ENCODE measurements at places on chromosomes 11 and 22.

DNA sequence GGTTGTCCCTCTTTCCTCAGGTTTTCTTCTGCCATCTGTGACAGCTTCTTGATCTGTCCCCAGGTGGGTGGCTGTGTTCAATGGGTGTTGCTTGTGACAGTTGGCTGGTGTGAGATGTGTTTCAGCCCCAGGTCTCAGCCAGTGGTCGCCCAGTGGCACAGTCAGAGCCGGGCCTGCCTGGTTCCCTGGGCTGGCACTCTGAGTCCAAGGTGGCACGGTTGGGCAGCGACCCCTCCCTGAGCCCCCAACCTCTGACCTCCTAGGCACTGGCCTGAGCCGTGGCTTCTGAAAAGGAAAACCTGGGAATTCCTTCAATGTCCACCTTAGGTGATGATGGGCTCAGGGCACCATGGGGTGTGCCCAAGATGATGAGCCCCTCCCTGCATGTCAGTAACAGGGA is 14.0 kb upstream of the PRODH start:
- DNase-seq = no peak

- DNase-seq = no peak
Observed at GRCh38 chr11:70225681-70226177, 22.6 kb downstream of the FADD start.

- DNase-seq = no peak
Observed at GRCh38 chr11:97751952-97752351, 1268.8 kb upstream of the CNTN5 start.

DNA sequence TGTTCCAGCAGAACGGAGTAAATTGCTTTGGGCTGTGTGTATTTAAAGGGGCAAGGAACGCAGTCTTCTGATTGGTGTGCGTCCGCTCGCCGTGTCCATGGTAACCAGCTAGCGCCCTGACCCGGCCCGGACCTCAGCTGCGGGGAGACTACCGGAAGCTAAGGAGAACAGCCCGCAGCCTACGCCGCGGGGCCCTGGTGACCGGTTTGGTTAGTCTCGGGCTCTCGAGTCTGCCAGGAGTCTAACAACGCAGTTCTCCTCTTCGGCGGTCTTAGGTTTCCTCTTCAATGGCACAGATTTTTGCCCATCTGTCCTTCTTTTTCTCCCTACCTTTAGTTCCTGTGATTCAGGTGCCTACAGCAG is 3.5 kb upstream of the OR56A3 start:
- DNase-seq = no peak

DNA sequence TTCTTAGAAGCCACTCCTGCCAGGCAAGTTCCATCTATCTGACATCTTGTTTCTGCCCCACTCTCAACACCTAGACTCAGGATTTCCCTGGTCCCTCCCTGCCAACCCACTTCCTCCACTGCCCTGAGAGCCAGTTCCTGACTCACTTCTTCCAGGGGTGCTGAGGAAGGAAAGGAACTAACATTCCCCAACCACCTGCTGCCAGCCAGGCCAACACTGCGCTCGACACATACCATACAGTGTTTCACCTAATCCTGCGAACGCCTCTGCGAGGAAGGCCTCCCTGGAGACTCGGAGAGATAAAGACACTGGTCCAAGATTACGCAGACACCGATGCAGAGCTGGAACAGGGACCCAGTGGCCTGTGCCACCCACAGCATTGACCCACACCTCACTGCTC is 40.2 kb downstream of the MICAL3 start:
- DNase-seq = no peak

GRCh38 chr11:88541006-88541405 is 203.5 kb upstream of the CTSC start:
- DNase-seq = no peak

DNA sequence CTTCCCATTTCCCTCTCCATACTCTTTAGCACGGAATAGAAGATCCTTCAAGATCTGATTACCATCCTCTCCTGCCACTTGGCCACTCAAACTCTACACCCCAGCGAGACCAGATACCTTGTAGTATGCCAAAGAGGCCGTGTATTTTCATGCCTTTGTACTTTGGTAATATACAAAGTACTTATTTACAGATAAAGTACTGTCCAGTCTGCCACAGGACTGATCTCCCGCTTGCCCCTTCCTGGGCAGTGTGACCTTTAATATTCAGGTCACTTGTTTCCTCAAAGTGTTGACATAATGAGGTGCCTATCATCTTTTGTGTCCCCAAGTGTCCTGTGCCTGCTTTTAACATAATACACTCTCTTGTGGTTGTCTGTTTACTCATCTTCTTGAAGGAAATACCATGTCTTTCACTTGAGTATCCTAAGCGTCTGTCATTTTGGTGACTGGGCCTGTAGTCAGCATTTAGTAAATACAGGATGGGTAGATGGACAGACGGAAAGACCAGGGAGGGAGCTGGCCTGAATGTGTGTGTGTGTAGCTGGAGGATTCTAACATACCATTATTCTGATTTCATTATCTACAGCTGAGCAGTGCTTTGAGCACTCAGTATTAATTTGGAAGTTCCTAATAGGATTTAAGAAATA is 137.4 kb downstream of the NAV2 start:
- no peak for DNase-seq

- peak; percentile 60 for DNase-seq
Observed at GRCh38 chr22:25362215-25362882, 142.9 kb downstream of the CRYBB2 start.

DNA sequence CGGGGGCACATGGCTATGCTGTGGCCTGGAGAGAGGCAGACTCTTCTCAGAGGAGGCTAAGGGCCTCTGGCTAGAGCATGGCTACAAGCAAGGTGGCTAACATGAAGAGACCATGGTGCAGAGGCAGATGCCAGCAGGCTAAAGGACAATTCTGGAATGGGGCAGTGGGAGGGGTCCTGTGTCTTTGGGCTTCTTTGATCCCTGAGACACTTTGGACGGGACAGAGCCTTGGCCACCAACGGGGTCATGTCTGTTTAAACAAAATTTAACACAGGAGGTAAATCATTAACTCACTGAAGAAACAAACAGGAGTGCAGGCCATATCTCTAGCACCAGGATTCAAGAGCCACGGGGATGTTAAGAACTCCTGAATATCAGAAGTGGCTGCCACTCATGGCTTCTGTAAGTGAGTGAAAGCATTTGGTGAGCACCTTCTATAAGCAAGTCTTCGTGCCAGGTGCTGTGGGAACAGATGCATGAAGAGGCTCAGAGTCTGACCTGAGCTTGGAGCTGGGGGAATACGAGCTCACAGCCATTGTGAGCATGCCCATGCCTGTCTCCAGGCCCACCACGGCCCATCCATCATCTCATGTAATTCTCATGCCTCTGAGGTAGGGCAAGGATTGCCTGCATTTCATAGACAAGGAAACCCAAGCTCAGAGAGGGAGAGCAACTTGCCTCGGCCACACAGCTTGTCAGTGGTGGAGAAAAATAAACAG is 18.3 kb upstream of the ZNRF3 start:
- DNase-seq = no peak

GRCh38 chr22:50576806-50577696 is 1.2 kb downstream of the CPT1B start:
- no peak for DNase-seq

- peak; percentile 7 for DNase-seq
Observed at GRCh38 chr22:24486501-24486921, 8.6 kb upstream of the UPB1 start.

DNA sequence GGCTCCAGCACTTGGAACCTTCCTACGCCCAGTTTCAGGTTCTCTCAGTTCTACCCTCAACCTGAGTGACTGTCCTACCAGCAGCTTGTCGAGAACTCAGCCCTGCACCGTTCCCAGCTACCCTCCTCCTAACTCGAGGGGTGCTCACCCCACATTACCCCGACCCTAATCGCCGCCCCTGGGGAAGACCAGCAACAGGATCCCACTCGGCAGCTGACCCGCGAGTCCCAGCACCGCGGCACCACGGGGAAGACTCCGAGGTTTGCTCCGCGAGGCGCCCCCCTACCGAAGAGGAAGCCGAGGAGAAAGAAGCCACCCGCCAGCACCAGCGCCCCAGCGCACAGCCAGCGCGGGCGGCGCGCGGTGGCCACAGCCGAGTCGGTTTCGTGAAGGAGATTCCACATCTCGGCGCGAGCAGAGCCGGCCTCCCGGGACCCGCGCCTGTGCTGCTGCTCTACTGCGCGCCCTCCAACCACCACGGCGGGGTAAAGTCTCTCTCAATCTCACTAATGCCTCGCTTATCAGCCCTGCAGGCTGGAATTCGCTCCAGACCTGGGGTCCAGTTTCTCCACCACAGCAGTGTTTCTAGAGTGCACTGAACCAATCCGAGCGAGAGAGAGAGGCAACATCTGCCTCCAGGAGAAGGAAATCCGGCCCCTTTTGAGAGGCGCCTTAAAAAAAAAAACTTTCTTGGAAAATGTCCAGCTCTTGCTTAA is at the start of gene FOLH1:
Gene FOLH1 (minus strand): TSS at position 597 of the 716 bp plus-strand sequence. CDS start 193 bp downstream, at position 404.
- DNase-seq = no peak

DNA sequence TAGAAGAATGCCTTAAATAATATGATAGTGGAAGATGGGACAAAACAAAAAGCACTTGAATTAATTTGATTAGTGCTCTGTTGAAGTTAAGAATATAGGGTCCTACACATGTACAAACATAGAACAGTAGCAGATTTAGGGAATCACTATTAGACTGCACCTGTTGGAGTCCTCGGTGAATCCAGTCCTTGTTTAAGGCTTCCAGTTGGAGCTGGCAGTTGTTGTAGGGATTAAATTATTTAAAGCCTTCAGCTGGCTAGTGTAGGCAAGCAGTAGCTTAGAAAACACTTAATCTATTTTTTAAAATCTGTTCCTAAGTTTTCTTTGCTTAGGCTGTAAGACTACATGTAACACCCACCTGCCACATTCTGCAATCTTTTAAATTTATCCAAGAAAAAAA is 24.5 kb upstream of the CSTF3 start:
- DNase-seq = no peak

GRCh38 chr22:17938484-17938924 is 85.9 kb downstream of the MICAL3 start:
- no peak for DNase-seq

DNA sequence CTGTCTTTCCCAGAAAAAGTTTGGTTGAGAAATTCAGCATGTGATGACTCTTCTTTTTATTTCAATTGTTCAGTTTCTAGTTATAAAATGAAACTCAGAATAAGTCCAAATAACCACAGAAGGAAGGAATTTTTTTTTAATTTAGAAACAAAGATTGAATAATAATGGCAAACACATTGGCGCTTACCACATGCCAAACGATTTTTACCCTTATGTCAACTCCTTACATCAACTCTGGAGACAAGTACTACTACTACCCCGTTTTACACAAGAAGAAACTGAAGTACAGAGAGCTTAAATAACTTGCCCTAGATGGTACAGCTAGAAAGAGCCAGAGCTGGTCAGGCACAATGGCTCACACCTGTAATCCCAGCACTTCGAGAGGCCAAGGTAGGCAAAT is 52.4 kb downstream of the AHNAK start:
- DNase-seq = no peak

GRCh38 chr11:62593434-62594044 is 2.2 kb upstream of the TUT1 start:
- peak; percentile 64 for DNase-seq

GRCh38 chr11:71964641-71965040 is 34.1 kb upstream of the IL18BP start:
- DNase-seq = no peak

GRCh38 chr22:29254286-29254660 is 13.5 kb downstream of the RHBDD3 start:
- DNase-seq = no peak

DNA sequence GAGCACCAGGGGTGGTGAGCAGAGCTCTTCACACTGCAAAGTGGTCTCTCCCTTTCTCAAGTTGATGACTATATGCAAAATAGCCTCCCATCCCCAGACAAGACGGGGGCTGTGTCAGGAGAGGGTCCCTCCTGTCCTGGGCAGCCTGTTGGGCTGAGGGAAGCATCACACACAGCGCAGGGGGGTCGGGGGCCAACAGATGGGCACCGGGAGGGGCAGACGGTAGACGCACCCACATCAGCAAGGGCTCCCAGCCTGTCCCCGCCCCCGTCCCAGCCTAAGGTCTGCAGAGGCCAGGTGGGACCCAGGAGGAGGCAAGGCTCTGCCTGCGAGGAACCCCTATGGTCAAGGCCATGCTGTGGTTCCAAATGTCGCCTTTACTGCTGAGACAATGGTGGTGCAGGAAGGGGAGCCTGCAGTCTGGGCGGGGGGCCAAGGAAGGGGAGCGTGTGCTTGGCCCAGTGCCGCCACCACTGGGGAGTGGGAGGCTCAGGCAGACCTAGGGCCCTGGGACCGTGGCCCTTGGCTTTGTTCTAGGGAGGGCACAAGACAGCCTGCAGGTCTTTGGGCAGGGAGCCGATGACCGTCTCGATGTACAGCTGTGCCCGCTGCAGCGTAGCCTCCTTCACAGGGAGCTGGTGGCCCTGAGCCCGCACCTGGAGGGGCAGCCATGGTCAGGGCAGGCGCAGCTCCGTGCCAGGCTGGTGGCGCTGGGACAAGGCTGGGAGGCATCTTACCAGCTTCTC is 4.3 kb upstream of the PLXNB2 start:
- DNase-seq = no peak

DNA sequence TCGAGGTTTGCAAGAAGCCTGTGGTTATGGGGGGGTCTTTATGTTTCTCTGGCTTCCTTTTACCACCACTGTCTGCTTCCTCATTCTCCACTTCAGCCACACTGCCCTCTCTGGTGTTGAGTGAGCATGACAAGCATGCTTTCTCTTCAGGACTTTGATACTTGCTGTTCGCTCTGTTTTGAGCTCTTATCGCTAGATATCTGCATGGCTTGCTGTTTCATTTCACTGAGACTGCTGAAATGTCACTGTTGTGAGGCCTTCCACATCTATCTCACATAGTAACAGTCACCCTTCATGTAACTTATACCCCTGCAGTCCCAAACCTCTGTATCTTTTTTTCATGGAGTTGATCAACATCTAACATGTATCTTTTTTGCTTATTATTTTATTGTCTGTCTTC is 59.8 kb downstream of the TMEM135 start:
- DNase-seq = no peak

- DNase-seq = no peak
Observed at GRCh38 chr22:19797086-19798002, 36.8 kb downstream of the TBX1 start.

DNA sequence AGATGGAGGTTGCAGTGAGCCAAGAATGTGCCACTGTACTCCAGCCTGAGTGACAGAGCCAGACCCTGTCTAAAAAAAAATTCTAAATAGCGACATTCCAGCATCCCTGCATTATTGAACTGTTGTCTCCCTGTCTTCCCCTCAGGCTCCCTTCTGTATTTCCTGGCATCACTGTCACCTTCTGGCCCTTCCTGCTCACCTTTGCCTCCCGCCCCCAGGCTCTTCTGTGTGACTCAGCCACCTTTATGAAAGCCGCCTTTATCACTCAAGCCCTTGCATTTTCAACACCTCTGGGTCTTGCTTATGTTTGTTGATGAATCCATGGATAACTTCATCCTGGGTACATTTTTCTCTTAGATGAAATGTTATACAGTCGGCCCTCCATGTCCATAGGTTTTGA is 21.1 kb downstream of the UBASH3B start:
- DNase-seq = no peak

GRCh38 chr11:69010964-69011623 is 2.0 kb downstream of the MRGPRF start:
- peak; percentile 16 for DNase-seq

- DNase-seq = peak; percentile 44
Observed at GRCh38 chr22:24803064-24803542, 2.9 kb upstream of the SGSM1 start.

GRCh38 chr11:27187075-27187847 is 146.6 kb downstream of the BBOX1 start:
- no peak for DNase-seq

Data from stimulated activated CD4-positive, alpha-beta T cell treated with anti-CD3 and anti-CD28 coated beads, TNF-alpha, amount 100 ng/mL, for 48 hours (primary cell).